ENCODE measurements at places on chromosomes 2 and 18.
A peak's percentile ranks its signal among the peaks of the same experiment; 100 is the strongest.

GRCh38 chr2:210000464-210001324 lies 1.7 kb upstream of the RPE start:
- H3K27me3 ChIP-seq, result no peaks in the 10 kb centered on the region
- no peak for DNase-seq
- no peaks in the 10 kb centered on the region for H3K36me3 ChIP-seq
- H3K4me3 ChIP-seq, result no peak overlapping the region
- peaks cover 34% of the 10 kb centered on the region for H3K4me1 ChIP-seq

GRCh38 chr18:46262856-46263255 lies 158.7 kb downstream of the HAUS1 start:
- no peaks in the 10 kb centered on the region for H3K4me1 ChIP-seq
- H3K27ac ChIP-seq, result no peak overlapping the region
- H3K27me3 ChIP-seq, result no peaks in the 10 kb centered on the region
- no peak for DNase-seq
- H3K36me3 ChIP-seq, result peaks cover 3% of the 10 kb centered on the region
- no peak overlapping the region for H3K4me3 ChIP-seq

- no peak overlapping the region for H3K4me3 ChIP-seq
- no peaks in the 10 kb centered on the region for H3K4me1 ChIP-seq
- H3K27me3 ChIP-seq, result no peaks in the 10 kb centered on the region
- H3K36me3 ChIP-seq, result no peaks in the 10 kb centered on the region
Observed at GRCh38 chr2:84556190-84556589, 39.9 kb downstream of the DNAH6 start.

- H3K27me3 ChIP-seq, result no peaks in the 10 kb centered on the region
- H3K4me1 ChIP-seq, result peaks cover 10% of the 10 kb centered on the region
- no peak for DNase-seq
- H3K27ac ChIP-seq, result peak overlapping the region; percentile 67
- no peak overlapping the region for H3K4me3 ChIP-seq
Observed at GRCh38 chr2:237715459-237715947, 83.1 kb upstream of the RBM44 start.

- H3K27ac ChIP-seq, result no peak overlapping the region
- H3K4me3 ChIP-seq, result no peak overlapping the region
- H3K4me1 ChIP-seq, result no peaks in the 10 kb centered on the region
- no peak for DNase-seq
Observed at GRCh38 chr2:31563273-31563839, 17.4 kb downstream of the SRD5A2 start.

DNA sequence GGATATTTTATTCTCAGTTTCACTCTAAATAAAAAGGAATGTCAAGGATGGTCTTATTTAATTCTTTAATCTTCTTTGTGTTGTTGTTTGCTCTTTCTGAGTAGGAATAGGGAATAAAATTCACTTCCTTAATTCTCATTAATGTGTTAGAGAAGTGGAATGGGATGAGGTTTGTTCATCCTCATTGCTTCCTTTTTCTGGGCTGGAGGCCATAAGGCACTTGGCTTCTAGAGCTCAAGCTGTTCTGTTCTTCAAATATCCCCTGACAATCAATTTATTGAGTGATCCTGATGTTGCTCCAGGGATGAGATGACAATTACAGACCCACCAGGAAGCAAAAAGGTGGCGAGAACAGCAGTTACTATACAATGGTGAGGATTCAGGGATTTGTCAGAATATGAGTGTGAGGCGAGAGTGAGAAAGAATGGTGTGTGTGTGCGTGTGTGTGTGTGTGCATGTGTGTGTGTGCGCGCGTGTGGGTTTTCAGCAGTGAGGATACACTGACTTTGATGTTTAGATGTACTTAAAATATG lies 557.6 kb upstream of the FANCL start:
- H3K27me3 ChIP-seq, result no peaks in the 10 kb centered on the region
- no peaks in the 10 kb centered on the region for H3K36me3 ChIP-seq
- no peak for DNase-seq
- H3K27ac ChIP-seq, result no peak overlapping the region
- no peaks in the 10 kb centered on the region for H3K4me1 ChIP-seq

GRCh38 chr2:56313500-56313921 lies 129.7 kb downstream of the CCDC85A start:
- H3K27me3 ChIP-seq, result no peaks in the 10 kb centered on the region
- DNase-seq, result no peak
- H3K4me1 ChIP-seq, result no peaks in the 10 kb centered on the region
- no peak overlapping the region for H3K27ac ChIP-seq

DNA sequence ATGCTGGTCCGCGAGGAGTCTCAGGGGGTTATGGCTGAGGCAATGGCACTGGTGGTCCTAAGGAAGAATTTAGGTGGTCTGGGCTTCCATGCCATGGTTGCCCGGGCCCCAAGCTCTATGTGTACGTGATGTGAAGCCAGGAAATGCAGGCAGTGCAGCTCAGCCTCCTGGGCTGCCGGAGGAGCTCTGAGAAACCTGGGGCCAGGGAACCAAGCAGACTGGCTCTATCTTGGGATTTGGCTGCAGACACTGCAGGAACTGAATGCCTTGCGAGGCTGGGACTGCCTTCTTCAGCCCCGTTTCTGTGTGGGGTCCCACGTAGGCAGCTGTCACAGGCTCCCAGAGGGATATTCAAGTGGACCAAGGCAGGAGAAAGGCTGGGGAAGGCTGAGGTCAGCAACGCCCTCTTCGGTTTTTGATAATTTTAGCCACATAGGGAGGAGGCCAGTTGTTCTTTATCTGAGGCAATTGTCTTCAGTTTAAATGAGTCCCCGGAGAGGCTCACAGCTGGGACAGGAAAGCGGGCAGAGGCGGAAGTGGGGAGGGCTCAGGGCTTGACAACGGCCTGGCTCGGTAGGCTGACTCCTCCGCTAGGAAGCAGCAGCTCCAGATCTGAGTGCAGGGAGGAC lies 77.7 kb downstream of the RHOB start:
- no peak for DNase-seq
- H3K4me1 ChIP-seq, result peaks cover 9% of the 10 kb centered on the region
- H3K4me3 ChIP-seq, result no peak overlapping the region
- H3K27ac ChIP-seq, result peak overlapping the region; percentile 38
- H3K27me3 ChIP-seq, result no peaks in the 10 kb centered on the region

DNA sequence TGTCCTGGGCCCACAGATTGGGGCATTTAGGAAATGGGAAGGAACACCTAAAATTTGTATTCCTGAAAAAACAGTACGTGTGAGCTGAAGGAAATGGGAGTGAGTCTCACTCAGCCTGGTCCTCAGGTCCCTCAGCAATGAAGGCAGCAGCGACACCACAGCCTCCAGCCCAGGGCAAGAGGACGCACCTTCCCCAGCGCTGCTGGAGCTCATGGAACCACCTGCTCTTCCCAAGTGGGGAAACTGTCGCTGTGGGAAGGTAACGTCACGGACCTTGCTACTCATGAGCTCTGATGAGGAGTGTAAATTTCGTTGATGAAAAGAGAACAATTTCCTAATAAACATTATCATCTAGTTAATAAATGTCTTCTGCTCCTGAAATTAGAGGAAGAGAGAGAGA lies 323.6 kb downstream of the EIPR1 start:
- no peaks in the 10 kb centered on the region for H3K36me3 ChIP-seq
- no peak overlapping the region for H3K4me3 ChIP-seq
- no peak for DNase-seq
- no peaks in the 10 kb centered on the region for H3K4me1 ChIP-seq

- peak overlapping the region; percentile 39 for H3K4me3 ChIP-seq
- DNase-seq, result no peak
Observed at GRCh38 chr2:134137182-134137611, 116.7 kb upstream of the MGAT5 start.

DNA sequence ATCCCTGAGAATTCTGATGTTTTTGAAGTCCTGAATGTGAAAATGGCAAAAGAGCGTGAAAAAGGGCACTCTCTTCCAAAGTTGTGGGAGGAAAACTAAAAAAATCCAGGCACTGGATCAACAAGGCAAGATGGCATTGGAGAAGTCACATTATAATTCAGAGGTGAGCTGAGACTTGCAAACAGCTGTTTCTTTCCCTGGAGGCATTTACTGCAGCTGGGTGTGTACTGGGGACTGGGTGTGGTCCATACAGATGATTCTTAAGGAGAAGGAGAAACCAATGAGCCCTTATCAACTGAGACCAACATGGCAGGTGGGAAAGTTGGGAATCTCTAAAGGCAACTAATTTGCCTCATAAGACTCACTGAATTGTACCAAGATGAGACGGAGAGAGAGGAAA lies 313.9 kb downstream of the TRIB2 start:
- no peaks in the 10 kb centered on the region for H3K36me3 ChIP-seq
- H3K4me3 ChIP-seq, result no peak overlapping the region
- no peaks in the 10 kb centered on the region for H3K4me1 ChIP-seq
- no peaks in the 10 kb centered on the region for H3K27me3 ChIP-seq
- no peak overlapping the region for H3K27ac ChIP-seq
- no peak for DNase-seq

DNA sequence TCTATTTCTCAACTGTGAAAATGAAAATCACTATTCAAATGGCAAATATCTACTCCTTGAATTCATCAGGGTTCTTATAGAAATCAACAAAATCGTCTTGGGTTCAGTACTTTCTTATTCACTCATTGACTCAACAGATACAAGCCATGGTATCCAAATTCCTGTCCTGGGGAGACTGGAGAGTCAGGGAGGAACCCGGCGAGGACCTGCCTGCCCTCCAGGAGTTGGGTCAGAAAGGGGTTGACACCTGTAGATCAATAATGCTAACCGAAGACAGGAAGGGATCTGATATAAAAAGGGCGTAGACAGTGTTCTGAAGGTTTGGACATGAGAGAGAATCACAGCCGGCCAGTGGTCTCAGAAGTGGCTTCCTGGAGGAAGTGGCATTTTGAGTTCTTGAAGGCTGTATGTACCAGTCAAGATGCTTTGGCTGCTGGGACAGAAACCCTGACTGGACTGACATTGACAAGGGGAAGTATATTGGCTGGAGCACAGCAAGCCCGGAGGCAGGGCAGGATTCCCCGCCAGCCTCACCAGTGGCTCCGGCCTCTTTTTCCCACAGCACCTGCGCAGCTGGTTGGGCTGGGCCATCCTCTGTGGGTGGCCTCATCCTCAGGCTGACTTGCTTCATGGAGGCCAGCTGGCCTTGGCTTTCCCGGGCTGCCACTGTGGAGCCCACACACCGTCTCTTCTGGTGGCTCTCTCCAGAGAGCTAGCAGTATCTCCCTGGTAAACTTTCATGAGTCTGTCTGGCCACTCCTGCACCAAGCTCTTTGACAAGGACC lies 3.0 kb downstream of the LRRFIP1 start:
- peaks cover 38% of the 10 kb centered on the region for H3K27me3 ChIP-seq
- H3K27ac ChIP-seq, result no peak overlapping the region
- DNase-seq, result no peak
- no peaks in the 10 kb centered on the region for H3K36me3 ChIP-seq
- H3K4me3 ChIP-seq, result no peak overlapping the region

GRCh38 chr2:854460-854859 lies 96.2 kb upstream of the SNTG2 start:
- H3K4me3 ChIP-seq, result no peak overlapping the region
- H3K36me3 ChIP-seq, result no peaks in the 10 kb centered on the region
- no peak overlapping the region for H3K27ac ChIP-seq
- no peaks in the 10 kb centered on the region for H3K4me1 ChIP-seq
- no peak for DNase-seq

DNA sequence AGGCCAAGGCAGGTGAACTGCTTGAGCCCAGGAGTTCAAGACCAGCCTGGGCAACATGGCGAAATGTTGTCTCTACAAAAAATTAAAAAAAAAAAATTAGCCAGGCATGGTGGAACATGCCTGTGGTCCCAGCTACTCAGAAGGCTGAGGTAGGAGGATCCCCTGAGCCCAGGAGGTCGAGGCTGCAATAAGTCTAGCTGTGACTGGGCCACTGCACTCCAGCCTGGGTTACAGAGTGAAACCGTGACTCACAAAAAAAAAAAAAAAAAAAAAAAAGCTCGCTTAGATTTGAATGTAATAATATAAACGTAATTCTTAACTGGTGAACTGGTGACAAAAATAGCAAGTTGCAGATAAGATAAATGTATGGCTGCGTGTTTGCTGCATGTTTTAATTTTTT lies 56.5 kb downstream of the TFCP2L1 start:
- H3K27ac ChIP-seq, result no peak overlapping the region
- no peaks in the 10 kb centered on the region for H3K27me3 ChIP-seq
- H3K4me1 ChIP-seq, result no peaks in the 10 kb centered on the region

DNA sequence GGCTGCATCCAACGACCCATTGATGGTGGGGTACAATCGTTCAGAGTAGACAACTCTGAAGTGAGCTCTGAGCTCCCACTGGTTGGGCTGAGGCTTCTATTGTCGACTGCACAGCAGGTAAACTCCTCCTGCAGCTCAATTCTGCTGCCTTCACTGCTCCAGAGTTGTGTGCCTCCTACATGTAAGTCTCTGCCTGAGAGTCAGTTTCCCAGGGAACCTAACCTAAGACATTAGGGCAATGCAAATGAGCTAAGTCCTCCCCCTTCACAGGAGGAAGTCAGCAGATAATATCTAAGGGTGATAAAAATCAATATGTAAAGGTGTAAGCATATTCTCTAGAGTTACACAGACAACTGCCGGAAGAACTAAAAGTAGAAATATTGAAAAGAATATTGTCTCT lies 22.5 kb upstream of the ACYP2 start:
- H3K27ac ChIP-seq, result no peak overlapping the region
- peaks cover 6% of the 10 kb centered on the region for H3K4me1 ChIP-seq
- no peak overlapping the region for H3K4me3 ChIP-seq

DNA sequence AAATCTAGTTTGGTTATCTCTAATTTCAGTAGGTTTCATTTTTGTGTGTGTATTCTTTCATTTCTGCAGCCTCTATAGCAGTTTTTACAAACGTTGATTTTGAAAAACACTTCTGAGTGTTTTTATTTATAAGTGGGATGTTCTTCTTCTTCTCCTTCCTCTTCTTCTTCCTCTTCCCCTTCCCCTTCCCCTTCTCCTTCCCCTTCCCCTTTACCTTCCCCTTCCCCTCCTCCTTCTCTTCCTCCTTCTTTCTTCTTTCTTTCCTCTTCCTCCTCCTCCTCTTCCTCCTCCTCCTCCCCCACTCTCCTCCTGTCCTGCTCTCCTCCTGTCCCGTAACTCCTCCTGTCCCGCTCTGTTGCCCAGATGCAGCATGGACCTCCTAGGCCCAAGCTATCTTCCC lies 4.2 kb downstream of the UGGT1 start:
- H3K4me1 ChIP-seq, result peaks cover 13% of the 10 kb centered on the region
- no peak overlapping the region for H3K4me3 ChIP-seq
- no peak overlapping the region for H3K27ac ChIP-seq
- peaks cover 45% of the 10 kb centered on the region for H3K36me3 ChIP-seq

All from esophagus squamous epithelium (tissue), 5 donors.